Ovary (tissue), 10 donors: ENCODE measurements at places on chromosomes 2 and 18. TPM values are rescaled to one million over a fixed set of nuclear protein-coding genes. Genes with fewer than 3 reads are reported as not detected.
A peak's percentile ranks its signal among the peaks of the same experiment; 100 is the strongest.

DNA sequence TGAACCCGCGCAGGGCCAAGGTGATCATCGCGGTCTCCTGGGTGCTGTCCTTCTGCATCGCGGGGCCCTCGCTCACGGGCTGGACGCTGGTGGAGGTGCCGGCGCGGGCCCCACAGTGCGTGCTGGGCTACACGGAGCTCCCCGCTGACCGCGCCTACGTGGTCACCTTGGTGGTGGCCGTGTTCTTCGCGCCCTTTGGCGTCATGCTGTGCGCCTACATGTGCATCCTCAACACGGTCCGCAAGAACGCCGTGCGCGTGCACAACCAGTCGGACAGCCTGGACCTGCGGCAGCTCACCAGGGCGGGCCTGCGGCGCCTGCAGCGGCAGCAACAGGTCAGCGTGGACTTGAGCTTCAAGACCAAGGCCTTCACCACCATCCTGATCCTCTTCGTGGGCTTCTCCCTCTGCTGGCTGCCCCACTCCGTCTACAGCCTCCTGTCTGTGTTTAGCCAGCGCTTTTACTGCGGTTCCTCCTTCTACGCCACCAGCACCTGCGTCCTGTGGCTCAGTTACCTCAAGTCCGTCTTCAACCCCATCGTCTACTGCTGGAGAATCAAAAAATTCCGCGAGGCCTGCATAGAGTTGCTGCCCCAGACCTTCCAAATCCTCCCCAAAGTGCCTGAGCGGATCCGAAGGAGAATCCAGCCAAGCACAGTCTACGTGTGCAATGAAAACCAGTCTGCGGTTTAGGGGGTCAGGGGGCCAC is 897 bp downstream of the GPR45 start:
- H3K4me3 ChIP-seq: no peak overlapping the region
- H3K4me1 ChIP-seq: no peaks in the 10 kb centered on the region
- DNase-seq: no peak
- H3K36me3 ChIP-seq: no peaks in the 10 kb centered on the region
- no peak overlapping the region for H3K27ac ChIP-seq
- H3K27me3 ChIP-seq: no peaks in the 10 kb centered on the region

- H3K4me1 ChIP-seq: no peaks in the 10 kb centered on the region
- DNase-seq: no peak
- no peaks in the 10 kb centered on the region for H3K36me3 ChIP-seq
- H3K27me3 ChIP-seq: no peaks in the 10 kb centered on the region
- no peak overlapping the region for H3K27ac ChIP-seq
- H3K4me3 ChIP-seq: no peak overlapping the region
Observed at GRCh38 chr2:161943011-161943410, 131.0 kb downstream of the DPP4 start.

Gene C2orf15
- 0.94 TPM for total RNA-seq

Gene FAM228A
- total RNA-seq: 2.5 TPM

GRCh38 chr2:237558961-237559641 is 7.3 kb upstream of the PRLH start:
- peak; percentile 80 for DNase-seq
- no peak overlapping the region for H3K27ac ChIP-seq
- H3K27me3 ChIP-seq: no peaks in the 10 kb centered on the region
- no peaks in the 10 kb centered on the region for H3K36me3 ChIP-seq
- no peak overlapping the region for H3K4me3 ChIP-seq
- H3K4me1 ChIP-seq: peaks cover 14% of the 10 kb centered on the region

Gene CBLN2
- total RNA-seq: not detected

Gene SCN7A
- 133 TPM for total RNA-seq

DNA sequence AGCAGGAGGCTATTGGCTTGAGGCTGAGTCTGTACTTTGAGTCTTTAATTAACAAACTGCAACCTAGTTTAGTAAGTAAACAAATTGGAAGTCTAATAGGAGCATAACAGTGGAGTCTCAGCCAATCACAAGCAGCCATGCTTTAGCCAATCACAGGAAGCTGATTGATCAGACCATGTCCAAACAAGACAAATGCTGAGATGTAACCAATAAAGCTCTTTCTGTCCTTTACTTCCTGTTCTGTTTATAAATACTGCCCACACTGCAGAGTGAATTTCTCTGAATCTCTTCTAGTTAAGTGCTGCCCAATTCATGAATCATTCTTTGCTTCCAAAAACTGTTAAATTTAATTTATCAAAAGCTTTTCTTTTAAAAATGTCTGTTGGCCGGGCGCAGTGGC is 146.6 kb upstream of the DLX2 start:
- H3K4me3 ChIP-seq: no peak overlapping the region
- H3K36me3 ChIP-seq: no peaks in the 10 kb centered on the region
- no peak for DNase-seq

Gene DDX1
- 79.3 TPM for total RNA-seq

DNA sequence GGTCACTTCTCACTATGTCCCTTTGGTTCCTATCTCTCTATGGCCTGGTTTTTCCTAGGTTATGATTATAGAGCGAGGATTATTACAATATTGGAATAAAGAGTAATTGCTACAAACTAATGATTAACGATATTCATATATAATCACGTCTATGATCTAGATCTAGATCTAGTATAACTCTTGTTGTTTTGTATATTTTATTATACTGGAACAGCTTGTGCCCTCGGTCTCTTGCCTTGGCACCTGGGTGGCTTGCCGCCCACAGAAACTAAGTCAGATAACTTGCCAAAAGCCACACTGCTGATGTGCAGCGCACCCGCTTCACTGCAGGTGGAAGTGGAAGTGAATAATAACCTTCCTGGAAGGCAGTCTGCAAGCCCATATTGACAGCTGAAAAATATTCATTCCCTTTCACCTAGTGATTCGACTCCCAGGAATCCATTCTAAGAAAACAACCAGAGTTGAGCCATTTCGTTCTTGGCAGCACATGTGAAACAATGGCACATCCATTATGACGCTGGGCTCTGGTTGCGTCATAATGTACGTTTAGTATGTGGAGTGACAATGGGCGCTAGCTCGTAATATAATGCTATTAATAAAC is 725 bp upstream of the ANKRD53 start:
- no peak for DNase-seq
- no peaks in the 10 kb centered on the region for H3K27me3 ChIP-seq
- H3K27ac ChIP-seq: no peak overlapping the region
- no peaks in the 10 kb centered on the region for H3K36me3 ChIP-seq

Gene CDH19
- 0.18 TPM for total RNA-seq

DNA sequence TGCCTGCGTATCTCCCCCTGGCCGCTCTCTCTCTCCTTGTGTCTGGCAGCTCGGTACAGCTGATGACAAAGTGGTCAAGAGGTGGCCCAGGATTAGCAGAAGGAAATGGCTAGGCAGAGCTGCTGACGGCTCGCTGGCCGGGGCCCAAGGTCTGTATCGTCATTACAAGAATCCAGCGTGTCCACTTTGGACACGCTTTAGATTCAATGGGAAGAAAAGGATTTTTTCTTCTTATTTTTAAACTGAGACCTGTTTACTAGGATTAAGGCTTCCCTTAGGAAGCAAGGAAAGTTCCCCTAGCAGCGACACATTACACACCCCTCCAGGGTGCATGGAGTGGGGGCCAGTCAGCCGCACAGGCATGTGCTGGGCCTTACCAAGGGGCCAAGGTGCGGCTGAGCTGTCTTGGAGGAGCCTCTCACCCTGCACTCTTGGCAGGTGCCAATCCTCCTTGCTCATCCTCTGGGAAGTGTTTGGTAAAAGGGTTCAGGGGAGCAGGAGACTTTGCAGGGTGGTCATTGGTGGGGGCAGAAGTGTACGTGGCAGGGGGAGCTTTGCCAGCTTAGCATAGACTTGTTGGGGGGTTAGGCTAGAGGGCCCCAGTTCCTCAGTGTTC is 76.8 kb downstream of the POLR1A start:
- no peaks in the 10 kb centered on the region for H3K36me3 ChIP-seq
- no peaks in the 10 kb centered on the region for H3K27me3 ChIP-seq
- H3K4me1 ChIP-seq: no peaks in the 10 kb centered on the region
- peak; percentile 41 for DNase-seq
- no peak overlapping the region for H3K4me3 ChIP-seq

DNA sequence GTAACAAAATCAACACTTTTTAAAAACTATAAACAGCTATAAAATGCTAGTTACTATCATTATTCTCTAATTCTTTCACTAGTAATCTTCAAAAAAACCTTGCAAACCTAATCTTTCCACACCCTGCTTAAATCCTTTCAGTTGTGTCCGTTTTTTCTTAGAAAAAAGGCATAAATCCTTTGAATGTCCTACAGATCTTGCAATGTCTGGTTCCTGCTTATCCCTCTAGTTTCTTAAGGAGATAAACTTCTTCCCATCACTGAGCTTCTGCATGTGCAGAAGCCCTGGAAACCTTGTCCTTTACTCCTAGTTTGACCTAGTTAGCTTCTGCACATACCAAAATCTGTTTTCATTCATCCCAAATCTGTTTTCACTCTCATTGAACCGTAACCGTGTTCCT is 1.3 kb upstream of the PNO1 start:
- DNase-seq: no peak
- no peaks in the 10 kb centered on the region for H3K36me3 ChIP-seq
- peak overlapping the region; percentile 72 for H3K4me3 ChIP-seq
- H3K27ac ChIP-seq: no peak overlapping the region

Gene TEKT4
- 0.72 TPM for total RNA-seq

DNA sequence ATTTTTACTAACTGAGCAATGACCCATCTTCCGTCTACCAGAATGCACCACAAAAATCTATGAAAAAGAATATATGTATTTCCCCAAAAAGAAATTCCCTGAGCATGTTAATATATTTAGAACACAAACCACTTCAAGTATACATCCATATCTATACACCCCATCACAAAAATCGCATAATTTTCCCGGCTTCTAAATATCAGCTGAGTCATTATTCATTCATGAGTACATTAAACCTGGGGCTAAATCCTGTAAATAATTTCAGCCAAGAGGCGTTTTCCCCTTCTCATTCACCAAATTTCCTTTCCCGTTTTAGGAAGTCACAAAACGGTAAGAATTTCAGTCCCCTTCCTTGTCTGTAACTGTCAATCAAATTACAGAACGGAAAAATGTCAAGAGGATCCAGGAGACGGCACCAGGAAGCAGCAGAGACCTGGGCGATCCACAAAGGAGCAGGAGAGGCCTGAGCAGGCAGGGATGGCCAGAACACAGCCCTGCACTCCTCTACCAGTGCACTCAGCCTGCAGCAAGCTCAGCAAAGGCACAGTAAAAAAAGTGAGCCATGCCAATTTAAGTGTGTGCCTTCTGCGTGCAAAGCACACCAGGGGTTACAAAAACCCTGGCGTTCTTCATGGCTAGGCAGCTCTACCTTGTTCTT is 300.7 kb downstream of the TCF4 start:
- DNase-seq: no peak
- H3K36me3 ChIP-seq: no peaks in the 10 kb centered on the region
- H3K4me3 ChIP-seq: no peak overlapping the region
- no peak overlapping the region for H3K27ac ChIP-seq
- H3K4me1 ChIP-seq: peaks cover 7% of the 10 kb centered on the region
- H3K27me3 ChIP-seq: no peaks in the 10 kb centered on the region

DNA sequence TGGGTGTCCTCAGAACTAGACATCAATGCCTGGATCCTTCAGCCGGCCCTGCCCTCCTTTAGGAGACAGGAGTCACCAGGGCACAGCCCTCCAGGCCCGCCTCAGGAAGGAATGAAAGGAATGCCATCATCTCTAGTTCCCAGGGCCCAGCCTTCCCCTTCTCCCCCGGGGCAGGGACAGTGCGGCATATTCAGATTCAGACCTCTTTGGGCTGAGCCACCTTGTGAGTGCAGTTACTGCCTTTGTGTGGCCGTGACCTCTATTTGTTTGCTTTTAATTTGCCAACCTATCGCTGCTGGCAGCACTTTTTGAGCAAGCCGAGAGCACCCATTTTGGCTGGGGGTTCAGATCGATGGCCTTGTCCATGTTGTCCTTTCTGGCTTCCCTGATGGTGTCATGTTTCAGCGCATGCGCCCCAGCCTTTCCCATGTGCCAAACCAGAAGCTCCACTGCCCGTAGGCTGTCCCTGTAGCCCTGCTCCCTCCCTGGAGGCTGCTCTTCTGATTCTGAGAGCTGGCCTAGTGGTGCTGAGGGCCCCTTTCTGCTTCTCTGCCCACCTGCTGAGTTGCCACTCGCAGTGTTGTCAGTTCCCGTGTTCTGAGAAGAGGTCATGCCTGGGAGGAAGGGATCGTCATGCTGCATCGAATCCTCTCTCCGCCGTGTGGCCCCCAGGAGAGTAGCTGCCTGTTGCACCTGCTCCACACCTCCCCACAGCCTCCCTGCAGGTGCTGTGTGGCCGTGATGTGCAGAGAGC is 10.9 kb downstream of the ANKRD23 start:
- DNase-seq: peak; percentile 90
- H3K36me3 ChIP-seq: no peaks in the 10 kb centered on the region
- no peaks in the 10 kb centered on the region for H3K27me3 ChIP-seq
- peaks cover 9% of the 10 kb centered on the region for H3K4me1 ChIP-seq

GRCh38 chr2:74915743-74916142 is 42.7 kb upstream of the POLE4 start:
- no peak for DNase-seq
- no peak overlapping the region for H3K4me3 ChIP-seq
- H3K4me1 ChIP-seq: no peaks in the 10 kb centered on the region
- no peak overlapping the region for H3K27ac ChIP-seq
- H3K27me3 ChIP-seq: no peaks in the 10 kb centered on the region

GRCh38 chr2:83602753-83603152 is 856.3 kb downstream of the SUCLG1 start:
- H3K4me3 ChIP-seq: no peak overlapping the region
- H3K27ac ChIP-seq: no peak overlapping the region
- no peak for DNase-seq
- no peaks in the 10 kb centered on the region for H3K4me1 ChIP-seq
- H3K36me3 ChIP-seq: no peaks in the 10 kb centered on the region

Gene MEP1B
- total RNA-seq: 0.10 TPM

DNA sequence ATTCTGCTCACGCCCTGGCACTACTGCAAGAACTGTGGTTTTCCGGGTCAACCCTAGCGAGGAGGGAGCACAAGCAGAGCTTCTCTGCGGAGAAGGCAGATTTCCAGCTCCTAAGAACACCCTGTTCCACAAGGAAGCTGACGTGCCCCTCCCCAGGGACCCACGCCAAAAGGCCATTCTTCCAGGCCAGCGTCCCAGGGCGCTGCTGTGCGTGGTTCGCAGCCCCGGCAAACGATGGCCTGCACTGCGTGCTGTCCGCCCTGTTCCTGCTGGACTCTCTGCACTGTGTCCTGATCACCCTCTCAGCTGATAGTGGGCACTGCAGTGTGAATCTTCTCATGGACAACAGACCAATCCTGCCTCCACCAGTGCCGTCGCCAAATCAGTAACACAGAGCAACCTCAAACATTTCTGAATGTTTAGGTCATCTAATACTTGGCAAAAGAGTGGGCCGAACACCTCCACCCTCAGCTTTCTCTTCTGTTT is 49.1 kb downstream of the ADI1 start:
- no peaks in the 10 kb centered on the region for H3K27me3 ChIP-seq
- H3K27ac ChIP-seq: peak overlapping the region; percentile 61
- peak; percentile 89 for DNase-seq
- no peaks in the 10 kb centered on the region for H3K36me3 ChIP-seq
- peaks cover 14% of the 10 kb centered on the region for H3K4me1 ChIP-seq
- no peak overlapping the region for H3K4me3 ChIP-seq

Gene SERPINB5
- total RNA-seq: not detected
